Stimulated activated CD4-positive, alpha-beta T cell treated with anti-CD3 and anti-CD28 coated beads, TNF-alpha, amount 100 ng/mL, for 24 hours (primary cell): ENCODE measurements at places on chromosomes 11 and 22.
A peak's percentile ranks its signal among the peaks of the same experiment; 100 is the strongest.

DNA sequence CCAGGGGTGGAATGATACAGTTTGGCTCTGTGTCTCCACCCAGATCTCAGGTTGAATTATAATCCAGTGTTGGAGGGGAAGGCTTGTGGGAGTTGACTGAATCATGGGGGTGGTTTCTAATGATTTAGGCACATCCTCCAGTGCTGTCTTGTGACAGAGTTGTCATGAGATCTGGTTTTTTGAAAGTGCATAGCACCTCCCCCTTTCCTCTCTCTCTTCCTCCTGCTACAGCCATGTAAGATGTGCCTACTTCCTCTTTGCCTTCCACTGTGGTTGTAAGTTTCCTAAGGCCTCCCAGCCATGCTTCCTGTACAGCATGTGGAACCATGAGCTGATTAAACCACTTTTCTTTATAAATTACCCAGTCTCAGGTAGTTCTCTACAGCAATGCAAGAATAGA lies 45.1 kb downstream of the THAP12 start:
- DNase-seq = no peak

GRCh38 chr22:46794491-46794890 lies 32.0 kb downstream of the TBC1D22A start:
- no peak for DNase-seq

- DNase-seq = no peak
Measured at GRCh38 chr22:37007651-37008050, 11.6 kb downstream of the TST start.

DNA sequence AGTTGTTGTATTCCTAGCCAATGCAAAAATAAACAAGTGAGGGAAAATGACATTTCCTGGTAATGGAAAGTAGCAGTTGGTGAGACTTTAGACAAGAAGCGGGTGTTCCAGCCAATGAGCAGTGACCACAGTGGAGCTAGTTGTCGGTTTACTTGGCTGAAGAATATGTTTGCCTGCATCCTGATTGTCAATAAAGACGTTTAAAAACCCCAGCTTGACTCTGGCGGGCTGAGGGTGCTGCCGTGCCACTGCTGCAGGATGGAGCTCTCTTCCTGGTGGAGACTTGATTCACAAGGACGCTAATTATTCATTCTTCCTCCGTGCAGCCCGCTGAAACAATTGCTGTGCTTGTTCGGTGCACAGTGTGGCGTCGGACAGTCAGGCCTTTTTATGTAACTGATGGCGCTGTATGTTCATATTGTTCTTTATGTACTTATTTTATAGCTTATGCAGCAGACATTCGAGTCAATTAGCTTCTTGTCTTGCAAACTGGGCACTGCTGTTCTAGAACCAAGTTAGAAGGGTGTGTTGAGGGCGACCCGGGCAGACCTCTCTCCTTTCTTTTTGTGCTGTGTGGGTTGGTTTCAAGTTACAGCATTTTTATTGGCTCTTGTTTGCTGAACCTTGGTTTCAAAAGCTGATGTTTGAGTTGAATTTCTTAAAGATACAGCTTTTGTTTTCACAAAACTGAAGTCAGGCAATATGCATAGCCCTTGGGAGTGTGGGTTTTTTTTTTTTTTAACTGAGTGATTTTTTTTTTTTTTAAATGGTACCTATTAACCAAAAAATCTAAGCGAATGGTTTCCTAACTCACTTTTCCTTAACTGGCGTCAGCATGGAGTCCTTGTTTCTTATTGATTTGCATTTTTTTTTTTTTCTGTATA lies 153.9 kb downstream of the TEAD1 start:
- DNase-seq = no peak

GRCh38 chr11:2529636-2530035 lies 84.8 kb downstream of the KCNQ1 start:
- DNase-seq = no peak

GRCh38 chr22:44488354-44488753 lies 9.7 kb downstream of the RTL6 start:
- no peak for DNase-seq

GRCh38 chr22:38083931-38084631 lies at the start of gene SLC16A8:
SLC16A8 (minus strand) TSS chr22:38084184; CDS start chr22:38082873, 1,311 bp downstream.
- no peak for DNase-seq

GRCh38 chr11:13137844-13138301 lies 128.8 kb downstream of the RASSF10 start:
- no peak for DNase-seq

DNA sequence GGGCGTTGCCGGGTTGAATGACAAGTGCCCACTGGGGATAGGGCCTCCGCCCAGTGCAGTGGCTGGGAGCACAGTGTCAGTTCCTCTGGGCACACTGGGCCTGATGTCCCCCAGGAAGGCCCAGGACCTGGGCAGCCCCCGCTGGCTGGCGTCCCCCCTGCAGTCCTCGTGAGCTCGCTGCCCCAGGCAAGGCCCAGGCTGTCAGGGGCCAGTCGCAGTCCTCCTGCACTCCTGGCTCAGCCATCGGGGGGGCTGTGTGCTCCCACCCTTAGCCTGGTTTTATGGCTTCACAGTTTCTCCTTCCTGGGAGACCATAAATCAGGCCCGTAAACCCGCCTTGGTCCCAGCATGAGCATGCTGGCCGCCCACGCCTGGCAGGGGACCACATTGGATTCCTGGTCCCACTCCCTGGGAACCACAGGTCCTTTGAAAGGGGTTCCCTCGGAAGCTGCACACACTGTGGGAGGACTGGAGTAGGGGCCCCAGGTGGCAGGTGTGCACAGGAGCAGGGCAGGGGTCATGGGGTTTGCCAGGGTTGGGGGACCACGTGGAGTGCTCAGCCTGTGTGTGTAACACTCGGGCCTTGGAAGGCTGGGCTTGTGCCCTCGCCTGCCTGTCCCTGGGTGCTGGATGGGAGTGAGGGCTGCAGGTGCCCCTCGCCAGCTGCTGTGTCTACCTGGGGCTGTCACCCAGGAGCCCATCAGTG lies 113.6 kb downstream of the KCNQ1OT1 start:
- no peak for DNase-seq

DNA sequence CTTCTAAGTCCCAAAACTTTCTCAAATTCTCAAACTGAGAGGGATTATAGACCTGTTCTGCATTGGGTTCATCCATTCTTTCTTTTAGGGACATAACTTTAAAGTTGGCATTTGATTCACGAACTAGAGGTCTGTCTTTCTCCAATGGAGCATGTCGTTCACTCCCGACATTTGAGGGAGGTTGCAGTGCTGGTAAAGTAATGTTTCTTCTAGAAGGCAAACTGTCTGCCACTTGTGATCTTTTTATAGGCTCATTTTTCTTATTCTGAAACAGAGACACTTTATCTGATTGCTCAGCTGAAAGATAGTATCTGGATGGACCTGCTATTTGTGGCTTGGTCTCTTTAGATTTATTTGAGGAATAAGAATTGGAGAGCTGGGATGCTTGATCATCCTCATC lies 40.4 kb upstream of the CCDC89 start:
- DNase-seq = no peak

DNA sequence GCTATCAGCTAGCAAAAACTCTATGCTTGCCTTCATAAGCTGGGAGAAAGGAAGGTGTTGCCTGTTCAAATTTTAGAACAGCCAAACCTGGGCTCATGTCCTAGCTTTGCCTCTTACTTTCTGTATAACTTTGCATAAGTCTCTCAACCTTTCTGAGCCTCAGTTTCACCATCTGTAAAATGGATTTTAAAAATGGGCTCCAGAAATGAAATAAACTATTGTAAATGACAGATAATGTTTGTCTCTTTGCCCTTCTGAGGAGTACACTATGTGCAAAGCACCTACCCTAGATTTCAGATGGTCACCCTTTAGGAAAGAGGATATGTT lies 68.7 kb downstream of the FAM168A start:
- DNase-seq = no peak

- no peak for DNase-seq
Measured at GRCh38 chr22:32802237-32802765, 796 bp downstream of the TIMP3 start.

DNA sequence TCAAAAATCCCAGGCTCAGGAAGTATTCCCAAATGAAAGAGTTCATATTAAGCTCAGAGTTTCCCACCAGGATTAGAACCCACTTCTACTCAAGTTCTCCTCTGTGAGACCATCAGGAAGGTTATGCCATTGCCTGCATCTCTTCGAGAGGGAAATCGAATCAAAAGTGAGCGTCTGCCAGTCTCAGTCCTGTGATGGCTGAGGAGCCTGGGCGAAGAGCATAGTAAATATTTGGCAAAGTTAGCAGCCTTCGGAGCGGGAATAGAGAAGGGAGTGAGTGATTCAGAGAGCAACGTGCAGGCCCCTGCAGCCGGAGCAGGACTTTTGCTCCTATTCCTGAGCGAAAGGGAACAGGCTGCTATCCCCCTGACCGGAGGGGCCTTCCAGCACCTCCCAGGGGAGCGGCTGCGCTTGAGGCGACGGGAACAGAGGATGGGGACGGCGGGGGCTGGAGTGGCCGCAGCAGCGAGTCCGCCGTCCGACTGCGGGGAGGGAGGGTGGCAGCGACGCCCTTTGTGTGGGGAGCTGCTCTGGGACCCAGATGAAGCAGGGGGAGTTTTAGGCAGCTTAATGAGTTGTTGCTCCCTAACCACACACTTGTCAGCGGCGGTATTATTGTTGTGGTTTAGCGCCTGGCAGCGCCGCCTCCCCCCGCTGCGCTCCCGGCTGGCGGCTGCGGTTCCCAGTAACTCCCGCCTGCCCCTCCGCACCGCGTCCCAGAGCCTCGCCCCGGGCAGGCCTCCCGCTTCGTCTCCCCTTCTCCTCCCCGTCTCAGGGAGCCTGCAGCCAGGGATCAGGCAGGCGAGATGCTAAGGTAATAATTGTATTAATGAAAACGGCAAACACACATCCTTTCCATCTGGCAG lies 21.7 kb upstream of the NRGN start:
- DNase-seq = no peak

DNA sequence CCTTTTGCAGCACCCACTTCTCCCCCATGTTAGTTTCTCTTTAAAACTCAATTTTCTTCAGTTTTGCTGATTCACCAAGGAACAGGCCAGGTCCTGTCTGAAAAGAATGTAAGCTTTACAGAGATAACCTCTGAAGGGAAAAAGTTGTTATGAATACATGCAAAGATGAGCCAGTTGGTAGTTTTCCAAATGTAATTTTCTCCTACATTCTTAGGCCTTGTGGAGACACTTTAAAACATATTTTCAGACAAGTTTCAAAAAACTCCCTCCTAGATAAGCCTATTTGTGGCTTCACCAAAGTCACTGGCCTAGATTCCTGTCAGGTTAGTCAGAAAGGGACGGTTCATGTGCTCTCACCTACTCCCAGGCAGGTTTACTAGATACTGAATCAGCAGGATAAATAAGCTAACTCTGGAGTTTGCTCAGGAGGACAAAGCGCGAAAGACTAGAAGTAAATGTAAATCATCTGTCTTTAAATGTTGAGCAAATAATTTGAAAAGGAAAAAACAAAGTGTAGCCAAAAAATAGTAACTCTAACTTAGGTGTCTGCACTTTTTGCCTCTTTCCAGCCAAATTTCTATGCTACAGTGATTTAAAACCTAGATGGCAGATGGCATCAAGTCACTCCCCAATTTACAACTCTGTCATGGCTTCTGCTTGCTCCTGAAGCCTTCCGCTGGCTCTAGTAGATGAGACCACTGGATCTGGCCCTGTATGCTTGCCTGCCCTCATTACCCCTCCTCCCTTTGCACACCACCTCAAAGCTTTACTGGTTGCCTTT lies 4.9 kb upstream of the ATP6V1E1 start:
- no peak for DNase-seq

- no peak for DNase-seq
Measured at GRCh38 chr11:2211113-2211971, 39.7 kb upstream of the TH start.

DNA sequence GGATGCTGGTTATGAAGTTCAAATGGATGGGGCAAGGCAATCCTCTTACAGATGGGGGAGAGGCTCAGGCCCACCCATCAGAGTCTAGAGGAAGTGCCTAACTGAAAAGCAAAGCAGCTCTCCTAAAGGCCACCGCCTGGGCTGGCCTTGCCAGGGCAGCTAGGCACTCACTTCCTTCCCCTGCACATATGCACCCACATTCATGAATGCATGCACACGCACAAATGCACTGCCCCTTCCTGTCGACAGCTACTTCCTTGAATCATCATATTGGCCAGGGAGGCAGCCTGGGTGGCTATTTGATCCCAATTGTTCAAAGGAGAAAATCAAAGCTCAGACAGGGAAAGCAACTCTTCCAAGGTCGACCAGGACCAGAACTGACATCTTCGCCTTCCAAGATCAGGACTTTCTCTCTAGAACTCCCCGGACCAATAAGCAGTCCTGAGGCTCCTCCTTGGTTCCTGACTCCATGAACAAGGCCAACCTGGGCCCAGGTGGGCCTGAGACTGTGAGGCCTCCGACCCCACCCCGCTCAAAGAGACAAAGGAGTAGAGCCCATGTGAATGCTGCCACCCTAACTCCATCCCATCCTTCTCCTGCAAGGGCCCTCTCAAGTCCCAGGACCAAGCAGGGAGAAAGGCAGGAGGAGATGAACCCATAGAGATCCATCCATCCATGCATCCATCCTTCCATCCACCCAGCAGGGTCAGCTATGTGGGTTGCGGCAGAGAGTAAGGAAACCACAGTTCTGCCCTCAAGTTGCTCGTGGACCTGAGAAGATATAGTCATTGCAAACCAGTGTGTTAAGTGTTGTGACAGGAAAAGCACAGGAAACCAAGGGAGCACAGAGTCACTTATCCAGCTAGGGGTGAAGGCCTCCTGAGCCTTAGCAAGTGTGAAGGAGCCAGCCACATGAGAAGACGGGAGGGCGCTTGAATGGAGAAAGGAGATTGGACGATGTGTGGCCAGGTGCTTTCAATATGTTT lies 35.4 kb upstream of the LMO1 start:
- no peak for DNase-seq

GRCh38 chr11:14054116-14055107 lies 91.9 kb downstream of the SPON1 start:
- DNase-seq = no peak

- DNase-seq = no peak
Measured at GRCh38 chr11:110072930-110073329, 20.3 kb upstream of the ZC3H12C start.

- no peak for DNase-seq
Measured at GRCh38 chr22:38481162-38481870, 13.4 kb downstream of the KDELR3 start.

- no peak for DNase-seq
Measured at GRCh38 chr11:86931548-86932258, 23.5 kb downstream of the FZD4 start.

DNA sequence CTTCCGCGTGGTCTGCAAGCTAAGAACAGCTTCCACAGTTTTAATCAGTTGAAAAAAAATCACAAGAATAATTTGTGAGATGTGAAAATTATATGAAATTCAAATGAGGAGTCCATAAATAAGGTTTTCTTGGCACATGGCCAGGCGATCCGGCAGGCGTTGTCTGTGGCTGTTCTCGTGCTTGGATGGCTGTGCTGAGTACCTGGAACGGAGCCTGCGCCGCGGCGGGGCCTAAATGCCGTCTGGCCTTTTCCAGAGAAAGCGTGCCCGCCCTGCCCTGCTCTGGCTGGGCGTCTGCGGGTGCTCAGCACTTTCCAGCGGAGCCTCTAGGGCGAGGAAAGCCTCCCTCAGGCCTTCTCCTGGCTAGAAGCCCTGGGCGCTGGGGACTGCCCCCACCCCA lies 41.8 kb downstream of the OSBPL5 start:
- DNase-seq = no peak

DNA sequence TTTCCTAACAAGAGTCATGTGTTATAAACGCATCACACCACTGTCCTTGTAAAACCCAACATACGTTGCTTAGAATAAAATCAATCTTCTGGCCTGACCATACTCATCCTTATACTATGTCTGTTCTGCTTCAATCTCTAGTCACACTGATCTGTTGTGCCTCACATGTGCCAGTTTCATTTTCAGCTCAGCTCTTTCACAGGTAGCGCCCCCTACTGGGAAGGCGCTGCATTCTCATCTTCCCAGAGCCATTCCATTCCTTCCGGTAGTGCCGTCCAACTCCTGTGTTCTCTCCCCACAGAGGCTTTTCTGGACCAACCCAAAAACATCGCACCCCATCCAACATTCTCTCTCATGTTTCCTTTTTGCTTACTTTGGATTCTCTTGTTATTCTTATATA lies 22.2 kb downstream of the CASP5 start:
- peak; percentile 28 for DNase-seq
